ENCODE measurements at places on chromosomes 2 and 18.

- no peak for DNase-seq
These were observed 38.2 kb upstream of the CHRNA1 start for GRCh38 chr2:174802459-174802858.

- DNase-seq, result no peak
These were observed 81.9 kb upstream of the TXNDC2 start for GRCh38 chr18:9803698-9804516.

DNA sequence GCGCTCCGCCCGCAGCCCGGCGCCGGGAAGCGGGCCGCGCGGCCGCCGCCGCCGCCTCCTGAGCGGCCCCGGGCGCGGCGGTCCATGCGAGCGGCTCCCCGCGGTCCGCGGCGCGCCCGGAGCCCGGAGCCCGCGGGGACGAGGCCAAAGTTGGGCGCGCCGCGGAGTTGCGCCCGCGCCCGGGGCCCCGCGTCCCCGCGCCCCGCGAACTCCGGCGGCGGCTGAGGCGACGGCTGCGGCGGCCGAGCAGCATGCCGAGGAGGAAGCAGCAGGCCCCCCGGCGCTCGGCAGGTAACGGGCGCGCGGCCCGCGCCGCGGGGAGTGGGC is 992 bp downstream of the TSHZ1 start:
- DNase-seq, result no peak

DNA sequence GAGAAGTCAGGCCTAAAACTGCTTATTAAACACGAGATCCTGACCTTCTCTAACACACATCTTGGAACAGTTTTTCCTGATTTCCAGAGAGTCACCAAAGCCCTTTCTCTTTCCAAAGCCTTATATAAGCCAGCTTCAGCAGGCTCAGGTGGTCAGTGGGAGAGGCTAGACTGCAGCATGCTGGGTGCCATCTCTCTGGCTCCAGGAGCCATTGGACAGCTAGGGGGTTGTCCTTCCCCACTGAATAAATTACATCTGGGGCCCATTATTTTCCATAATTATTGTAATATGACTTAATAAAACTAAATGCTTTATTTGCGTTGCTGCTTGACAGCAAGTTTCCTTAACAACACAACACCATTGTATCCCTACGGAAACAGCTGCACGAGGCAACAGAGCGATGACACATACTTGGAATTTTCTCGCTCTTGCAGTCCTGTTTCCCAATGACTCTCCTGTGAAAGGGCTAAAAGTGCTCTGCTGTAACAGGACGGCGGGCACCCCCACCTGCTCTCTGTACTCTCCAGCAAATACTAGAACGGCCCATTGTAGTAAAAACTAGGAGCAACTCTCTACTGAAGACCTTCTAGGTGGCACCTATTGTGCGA is 160.6 kb downstream of the RNF144A start:
- DNase-seq, result no peak

- DNase-seq, result no peak
These were observed 29.7 kb upstream of the GPR55 start for GRCh38 chr2:230954746-230955145.
